ENCODE measurements at places on chromosomes 7 and 10.

DNA sequence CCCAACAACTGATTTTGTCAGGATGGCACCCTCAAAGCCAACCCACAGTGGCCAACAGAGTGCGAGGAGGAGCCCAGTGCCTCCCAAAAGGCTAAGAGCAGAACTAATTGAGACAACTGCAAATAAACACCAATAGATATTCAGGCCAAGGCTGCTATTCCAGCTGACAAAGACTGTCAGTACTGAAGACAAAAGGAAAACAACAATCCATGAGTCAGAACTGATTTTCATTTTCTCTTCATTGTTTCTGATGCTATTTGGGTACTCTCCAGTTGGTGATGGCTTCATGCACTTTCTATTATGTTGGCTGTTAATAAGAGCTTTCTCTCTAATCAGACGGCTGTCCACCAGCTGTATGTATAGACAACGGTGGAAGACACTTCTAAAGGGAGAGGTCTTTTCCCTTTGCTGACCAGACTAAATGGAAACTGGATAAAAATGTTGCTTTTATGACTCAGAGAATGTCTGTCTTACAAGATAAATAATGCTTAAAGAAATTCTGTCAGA, 515.9 kb downstream of the PARD3 start:
- peak; percentile 24 for DNase-seq

GRCh38 chr7:83347945-83348444, 185.3 kb upstream of the PCLO start:
- DNase-seq = no peak

DNA sequence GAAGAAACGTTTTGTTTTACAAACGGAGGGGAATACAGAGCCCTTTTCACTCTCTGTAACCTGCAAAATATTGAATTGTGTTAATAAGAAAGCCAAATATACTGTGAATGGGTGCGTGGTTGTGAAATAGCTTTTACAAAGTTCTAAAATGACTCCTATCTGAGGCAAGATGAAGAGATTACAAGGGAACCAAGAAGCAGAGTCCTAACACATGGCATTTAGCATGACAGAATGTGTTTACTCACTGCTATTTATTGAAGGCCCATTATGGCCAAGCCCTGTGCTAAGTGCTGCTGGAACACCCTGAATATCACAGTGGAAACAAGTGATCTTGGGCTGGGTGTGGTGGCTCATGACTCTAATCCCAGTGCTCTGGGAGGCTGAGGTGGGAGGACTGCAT, 12.9 kb downstream of the JCAD start:
- DNase-seq = no peak

- no peak for DNase-seq
These were observed 553.3 kb downstream of the TFEC start for GRCh38 chr7:115477193-115477651.

GRCh38 chr7:1677206-1678080, 7.4 kb downstream of the ELFN1 start:
- no peak for DNase-seq

DNA sequence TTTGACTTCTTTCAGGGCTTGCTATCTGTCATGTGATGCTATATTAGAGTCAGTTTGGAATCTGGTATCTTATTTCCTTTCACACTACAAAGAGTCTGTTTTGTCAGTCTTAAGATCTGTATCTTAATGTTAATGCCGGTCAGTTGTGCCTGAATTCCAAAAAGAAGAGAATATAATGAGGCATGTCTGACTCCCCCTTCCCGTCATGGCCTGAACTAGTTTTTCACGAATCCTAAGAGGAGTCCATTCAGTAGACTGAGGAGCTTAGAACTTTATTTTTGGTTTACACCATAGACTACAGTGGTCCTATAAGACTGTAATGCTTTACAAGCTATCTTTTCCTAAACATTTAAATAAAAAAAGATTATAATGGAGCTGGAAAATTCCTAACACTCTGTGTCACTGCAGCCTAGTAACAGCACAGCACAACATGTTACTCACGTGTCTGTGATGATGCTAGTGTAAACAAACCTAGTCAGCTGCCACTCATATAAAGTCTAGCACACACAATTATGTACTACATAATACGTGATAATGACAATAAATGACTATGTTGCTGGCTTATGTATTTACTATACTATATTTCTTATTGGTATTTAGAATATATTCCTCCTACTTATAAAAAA, 50.6 kb downstream of the VPS41 start:
- DNase-seq = peak; percentile 23

DNA sequence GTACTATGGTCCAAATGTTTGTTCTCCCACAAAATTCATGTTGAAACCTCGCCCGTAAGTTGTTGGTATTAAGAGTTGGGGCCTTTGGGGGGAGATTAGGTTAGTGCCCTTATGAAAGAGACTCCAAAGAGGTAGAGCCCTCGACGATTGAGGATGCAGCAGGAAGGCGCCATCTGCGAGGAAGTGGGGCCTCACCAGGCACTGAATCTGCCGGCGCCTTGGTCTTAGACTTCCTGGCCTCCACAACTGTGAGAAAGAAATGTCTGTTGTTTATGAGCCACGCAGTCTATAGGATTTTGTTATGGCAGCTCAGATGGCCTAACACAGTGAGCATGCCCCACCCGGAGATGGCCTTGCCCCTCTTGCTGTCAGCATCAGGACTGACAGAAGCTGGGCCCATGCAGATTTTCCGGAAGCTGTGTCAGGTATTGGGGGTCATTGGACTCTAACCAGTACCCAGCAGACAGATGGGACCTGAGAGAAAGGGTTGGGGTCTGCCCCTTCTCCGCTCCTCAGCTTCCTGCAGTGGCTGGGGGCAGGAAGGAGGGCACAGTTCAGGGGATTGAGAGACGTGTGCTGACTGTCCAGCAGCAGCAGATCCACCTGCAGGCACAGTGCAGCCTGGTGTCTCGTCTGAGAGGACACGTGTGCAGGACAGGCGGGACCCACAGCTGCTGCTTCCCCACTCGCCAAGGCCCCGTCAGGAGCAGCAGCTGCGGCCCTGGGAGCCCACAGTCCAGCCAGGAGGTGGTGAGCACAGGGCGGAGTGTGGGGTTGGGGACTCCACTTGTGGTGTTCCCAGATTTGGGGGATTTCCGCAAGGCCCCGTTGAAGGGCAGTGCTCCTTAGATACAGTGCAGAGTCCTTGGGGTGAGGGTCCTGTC, 47.8 kb downstream of the MGMT start:
- DNase-seq = no peak

DNA sequence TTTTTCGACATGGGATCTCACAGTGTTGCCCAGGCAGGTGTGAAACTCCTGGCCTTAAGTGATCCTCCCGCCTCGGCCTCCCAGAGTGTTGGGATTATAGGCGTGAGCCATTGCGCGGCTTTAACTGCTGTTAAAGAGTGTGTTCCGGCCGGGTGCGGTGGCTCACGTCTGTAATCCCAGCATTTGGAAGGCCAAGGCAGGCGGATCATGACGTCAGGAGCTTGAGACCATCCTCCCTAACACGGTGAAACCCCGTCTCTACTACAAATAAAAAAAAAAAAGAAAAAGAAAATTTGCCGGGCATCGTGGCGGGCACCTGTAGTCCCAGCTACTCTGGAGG, 1.1 kb downstream of the RABGEF1 start:
- no peak for DNase-seq

DNA sequence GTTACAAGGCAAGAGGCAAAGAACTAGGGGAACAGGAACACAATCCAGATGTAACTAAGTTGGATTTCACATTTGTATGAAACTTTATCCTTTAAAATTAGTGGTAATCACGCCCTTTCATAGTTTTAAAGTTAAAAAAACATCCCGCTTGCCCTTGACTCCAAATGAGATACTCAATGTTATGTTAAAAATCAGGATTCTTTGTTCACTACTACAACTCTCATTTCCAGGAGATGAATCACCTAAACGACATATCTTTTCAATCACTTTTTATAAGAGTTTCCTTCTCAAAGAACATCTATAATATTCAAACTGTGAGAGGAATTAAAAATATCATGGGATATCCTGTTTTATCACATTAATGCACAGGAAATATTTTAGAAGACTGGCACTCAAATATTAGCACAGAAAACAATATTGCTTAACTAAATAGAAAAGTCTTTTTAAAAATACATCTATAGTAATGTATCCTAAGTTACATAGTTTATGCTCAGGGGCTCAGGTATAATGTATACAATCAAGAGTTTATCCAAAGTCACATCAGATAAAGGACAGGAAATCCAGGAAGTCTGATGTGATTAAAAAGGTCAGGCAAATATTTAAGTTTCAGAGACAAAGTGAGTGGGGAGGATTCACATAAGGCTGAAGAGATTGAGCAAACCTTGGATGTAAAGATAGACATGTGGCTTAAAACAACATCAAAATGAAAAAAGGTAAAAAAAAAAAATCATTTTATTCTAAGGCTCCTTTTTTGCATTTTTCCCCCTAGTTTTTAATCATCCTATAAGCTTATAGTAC, 41.9 kb downstream of the CADPS2 start:
- DNase-seq = no peak

GRCh38 chr10:111989136-111989911, 194.2 kb downstream of the GPAM start:
- DNase-seq = peak; percentile 48

GRCh38 chr10:106734220-106734619, 430.3 kb downstream of the SORCS1 start:
- DNase-seq = no peak

GRCh38 chr7:36208426-36208825, 55.4 kb downstream of the EEPD1 start:
- no peak for DNase-seq

DNA sequence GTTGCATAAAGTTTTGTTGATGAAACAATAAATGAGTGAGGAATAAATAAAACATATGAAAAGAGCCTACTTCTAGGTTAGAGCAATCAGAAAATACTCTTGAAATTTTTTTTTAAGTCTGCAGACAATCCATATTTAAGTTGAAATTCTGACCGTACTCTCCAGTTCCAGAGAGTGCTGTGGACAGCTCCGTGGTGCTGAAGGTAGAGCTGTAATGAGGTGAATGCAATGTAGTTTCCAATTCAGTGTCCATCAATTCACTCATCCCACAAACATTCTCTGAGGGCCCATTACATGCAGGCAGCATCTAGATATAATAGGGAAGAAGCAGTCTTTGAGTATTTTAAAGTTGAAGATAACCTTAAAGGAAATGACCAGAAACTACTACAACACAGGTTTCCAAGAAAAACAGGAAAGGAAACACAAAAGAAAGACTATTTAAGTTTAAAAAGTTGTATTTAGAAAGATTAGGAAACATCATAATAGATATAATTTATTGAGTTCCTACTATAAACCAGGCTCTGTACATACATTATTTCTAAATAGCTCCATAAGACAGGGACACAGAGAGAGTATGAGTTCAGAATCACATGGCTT, 44.0 kb upstream of the CRTAC1 start:
- no peak for DNase-seq

DNA sequence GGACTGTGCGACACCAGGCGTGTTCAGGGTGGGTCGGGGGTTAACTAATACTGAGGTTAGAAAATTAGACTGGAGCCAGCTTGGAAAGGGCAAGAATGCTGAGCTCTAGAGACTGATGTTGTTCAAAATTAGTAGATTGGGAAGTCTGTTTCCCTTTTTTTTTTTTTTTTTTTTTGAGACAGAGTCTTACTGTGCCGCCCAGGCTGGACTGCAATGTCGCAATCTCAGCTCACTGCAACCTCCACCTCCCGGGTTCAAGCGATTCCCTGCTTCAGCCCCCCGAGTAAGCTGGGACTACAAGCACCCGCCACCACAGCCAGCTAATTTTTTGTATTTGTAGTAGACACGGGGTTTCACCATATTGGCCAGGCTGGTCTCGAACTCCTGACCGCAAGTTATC, 2.7 kb upstream of the CPVL start:
- no peak for DNase-seq

- no peak for DNase-seq
These were observed 312.6 kb downstream of the WDR37 start for GRCh38 chr10:1368842-1369171.

DNA sequence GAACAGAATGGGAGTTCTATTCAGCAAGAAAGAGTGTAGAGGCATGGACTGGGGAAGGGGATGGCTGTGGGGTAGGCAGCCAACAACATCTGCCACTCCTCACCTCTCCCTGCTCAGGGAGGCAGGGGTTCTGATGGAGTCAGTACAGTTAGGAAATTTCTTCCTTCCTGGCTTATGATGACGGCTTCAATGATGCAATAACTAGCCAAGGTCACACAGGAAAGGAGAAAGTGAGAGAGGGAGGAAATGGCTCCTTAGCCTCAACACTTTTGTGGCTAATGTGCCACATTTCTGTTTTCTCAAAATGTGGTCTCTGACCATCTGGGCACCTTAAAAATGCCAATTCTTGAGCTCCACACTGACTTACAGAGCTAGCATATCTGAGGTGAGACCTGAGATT, 79.3 kb upstream of the PDZD8 start:
- DNase-seq = no peak

All from COR-L47 (cell line).